Stimulated activated CD4-positive, alpha-beta T cell treated with anti-CD3 and anti-CD28 coated beads, Interleukin-4, amount 100 ng/mL, for 4 hours (primary cell): ENCODE measurements at places on chromosomes 3 and 15.

- no peak for DNase-seq
Measured at GRCh38 chr3:183490653-183491052, 62.2 kb upstream of the MCF2L2 start.

GRCh38 chr3:64220161-64220914 lies 4.9 kb downstream of the PRICKLE2 start:
- no peak for DNase-seq

DNA sequence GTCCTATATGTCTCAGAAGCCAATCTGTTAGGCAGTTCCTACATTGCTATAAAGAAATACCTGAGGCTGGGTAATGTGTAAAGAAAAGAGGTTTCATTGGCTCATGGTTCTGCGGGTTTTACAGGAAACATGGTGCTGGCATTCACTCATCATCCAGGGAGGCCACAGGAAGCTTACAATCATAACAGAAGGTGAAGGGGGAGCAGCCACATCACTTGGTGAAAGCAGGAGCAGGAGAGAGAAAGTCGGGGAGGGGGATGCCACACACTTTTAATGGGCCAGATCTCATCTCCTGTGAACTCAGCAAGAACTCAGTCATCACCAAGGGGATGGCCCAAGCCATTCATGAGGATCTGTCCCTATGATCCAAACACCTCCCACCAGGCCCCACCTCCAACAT lies 9.1 kb downstream of the SLC49A4 start:
- no peak for DNase-seq

DNA sequence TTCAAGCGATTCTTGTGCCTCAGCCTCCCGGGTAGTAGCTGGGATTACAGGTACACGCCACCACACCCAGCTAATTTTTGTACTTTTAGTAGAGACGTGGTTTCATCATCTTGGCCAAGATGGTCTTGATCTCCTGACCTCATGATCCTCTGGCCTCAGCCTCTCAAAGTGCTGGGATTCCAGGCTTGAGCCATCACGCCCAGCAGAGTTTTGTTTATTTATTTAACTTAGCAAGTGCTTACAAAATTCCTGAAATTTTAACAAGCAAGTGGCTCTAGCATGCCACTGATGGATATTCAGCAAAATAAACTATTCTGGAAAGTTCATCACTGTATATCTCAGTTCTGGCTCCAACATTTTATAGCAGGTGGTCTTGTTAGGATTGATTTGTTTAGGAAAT lies 585.9 kb downstream of the OTOL1 start:
- DNase-seq = no peak

GRCh38 chr15:54033356-54033860 lies 55.2 kb downstream of the UNC13C start:
- DNase-seq = no peak

DNA sequence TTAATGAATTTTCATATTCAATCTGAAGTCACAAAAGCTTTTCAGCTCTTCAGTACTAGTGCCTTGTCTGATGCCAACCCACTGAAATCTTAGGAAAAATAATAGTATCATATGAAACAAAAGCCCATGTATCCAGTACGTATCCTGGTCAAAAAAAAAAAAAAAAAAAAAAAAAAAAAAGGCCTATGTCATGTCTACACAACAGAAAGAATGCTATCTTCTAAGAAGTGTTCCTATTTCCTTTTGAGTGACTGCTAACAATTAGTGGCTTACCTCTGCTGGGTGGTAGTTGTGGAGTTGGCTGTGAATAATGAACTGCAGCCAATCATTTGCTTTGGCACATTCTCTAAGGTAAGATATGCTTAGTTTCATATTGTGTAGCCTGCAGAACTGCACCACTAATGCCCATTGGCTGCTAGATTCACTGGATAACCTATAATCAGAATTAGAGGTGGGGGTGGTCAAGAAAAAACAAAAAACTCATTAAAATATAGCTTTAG lies 59.6 kb downstream of the EIF3J start:
- no peak for DNase-seq

DNA sequence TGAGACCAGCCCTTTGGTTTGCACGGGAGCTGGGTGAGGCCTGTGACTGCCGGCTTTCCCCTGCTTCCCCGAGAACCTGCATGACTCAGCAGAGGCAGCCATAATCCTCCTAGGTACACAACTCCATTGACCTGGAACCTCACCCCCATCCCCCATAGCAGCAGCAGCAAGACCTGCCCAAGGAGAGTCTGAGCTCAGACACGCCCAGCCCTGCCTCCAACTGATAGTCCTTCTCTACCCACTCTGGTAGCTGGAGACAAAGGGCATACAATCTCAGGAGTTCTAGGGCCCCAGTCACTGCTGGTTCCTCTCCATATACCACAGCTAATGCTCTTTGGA lies 141.0 kb upstream of the ARHGEF26 start:
- no peak for DNase-seq
